Skin of body (tissue), 3 donors: ENCODE measurements at places on chromosomes 5 and 9.

DNA sequence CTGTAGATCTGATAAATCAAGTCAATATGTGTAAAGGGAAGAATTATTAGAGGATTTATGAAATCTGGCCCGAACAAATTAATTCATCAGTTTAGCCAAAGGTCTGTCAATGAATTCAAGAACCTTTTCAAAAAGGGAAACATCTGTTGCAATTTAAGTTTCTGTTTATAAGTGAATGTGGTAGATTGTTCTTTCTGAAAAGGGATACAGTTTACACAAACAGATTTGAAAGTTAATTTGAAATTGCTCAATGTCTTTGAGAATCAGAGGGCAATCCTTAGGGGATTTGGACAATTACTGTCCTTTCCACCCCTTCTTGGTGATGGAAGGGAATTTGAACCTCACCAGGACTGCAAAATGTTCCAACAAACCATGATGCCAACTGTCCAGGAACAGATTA lies 29.7 kb upstream of the ERCC6L2 start:
- DNase-seq, result peak; percentile 33

GRCh38 chr5:15993919-15994318 lies 185.7 kb downstream of the MARCHF11 start:
- no peak for DNase-seq

DNA sequence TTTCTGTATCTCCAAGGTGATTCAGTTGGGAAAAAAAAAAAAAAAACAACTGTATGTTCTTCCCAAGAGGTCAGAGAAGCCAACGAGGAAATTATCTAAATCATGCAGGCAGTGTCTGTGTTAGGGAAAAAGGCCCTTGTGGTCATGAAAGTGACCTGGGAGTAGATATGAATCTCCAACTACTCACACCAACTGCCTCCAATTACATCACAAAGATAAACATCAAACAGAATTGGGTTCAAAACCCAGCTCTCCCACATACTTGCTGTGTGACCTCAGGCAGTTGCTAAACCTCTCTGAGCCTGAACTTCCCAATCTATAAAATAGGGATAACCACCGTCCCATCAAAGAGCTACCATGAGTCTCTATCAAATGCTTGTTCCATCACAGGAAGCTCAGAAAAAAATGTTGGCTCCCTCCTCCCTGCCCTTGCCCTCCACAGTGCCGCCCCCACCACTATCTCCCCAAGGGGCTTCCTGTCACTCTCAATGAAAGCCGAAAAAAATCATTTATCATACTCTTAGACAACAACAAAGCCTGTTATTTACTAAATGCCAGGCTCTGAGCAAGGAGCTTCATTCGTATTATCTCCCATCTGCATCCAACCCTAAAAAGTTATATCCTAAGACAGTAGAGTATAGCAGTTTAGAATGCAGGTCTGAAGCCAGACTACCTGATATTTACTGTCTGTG lies 42.9 kb downstream of the CDK5RAP2 start:
- DNase-seq, result no peak

GRCh38 chr9:16335788-16336580 lies 534.5 kb downstream of the BNC2 start:
- DNase-seq, result no peak

DNA sequence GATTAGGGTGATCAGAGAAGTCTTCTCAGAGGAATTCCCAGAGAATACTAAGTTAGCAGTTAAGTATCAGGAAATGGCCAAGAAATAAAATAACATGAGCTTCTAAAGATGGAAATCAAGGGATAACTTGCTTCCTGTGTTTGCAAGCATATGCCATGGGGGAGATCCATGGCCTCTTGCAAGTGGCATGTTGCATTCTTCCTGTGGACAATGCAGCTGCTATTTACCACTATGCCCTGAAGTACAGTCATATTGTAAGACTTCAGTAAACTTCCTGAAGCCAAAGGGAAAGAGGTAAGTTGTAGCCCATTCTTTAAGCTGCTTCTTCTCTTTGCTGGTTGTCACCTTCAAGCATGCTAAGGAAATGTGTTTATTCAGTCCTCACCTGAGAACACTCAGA lies 154.7 kb upstream of the RUSC2 start:
- DNase-seq, result no peak

DNA sequence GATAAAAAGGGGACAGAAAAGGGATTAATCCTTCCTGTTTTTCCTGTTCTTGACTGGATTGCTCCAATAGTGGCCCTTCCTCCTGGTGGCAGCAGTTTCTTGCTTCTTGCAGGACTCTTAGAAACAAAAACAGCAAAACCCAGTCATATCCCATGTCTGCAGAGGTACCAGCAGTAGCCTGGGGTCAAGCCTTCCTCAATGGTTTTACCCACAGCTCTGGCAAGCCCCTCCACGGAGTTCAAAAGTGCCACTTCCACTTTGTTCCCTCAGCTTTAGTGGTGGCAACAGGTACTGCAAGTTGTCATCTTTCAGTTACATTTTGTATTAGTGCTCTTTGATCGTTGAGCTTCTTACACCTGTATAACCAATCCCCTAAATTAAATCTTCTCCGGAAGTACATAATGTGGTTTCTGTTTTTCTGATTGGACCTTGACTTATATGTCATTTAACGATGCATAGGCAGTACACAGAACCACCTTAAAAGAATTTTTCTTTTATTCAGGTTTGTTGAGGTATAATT lies 8.7 kb upstream of the RANBP6 start:
- DNase-seq, result no peak

DNA sequence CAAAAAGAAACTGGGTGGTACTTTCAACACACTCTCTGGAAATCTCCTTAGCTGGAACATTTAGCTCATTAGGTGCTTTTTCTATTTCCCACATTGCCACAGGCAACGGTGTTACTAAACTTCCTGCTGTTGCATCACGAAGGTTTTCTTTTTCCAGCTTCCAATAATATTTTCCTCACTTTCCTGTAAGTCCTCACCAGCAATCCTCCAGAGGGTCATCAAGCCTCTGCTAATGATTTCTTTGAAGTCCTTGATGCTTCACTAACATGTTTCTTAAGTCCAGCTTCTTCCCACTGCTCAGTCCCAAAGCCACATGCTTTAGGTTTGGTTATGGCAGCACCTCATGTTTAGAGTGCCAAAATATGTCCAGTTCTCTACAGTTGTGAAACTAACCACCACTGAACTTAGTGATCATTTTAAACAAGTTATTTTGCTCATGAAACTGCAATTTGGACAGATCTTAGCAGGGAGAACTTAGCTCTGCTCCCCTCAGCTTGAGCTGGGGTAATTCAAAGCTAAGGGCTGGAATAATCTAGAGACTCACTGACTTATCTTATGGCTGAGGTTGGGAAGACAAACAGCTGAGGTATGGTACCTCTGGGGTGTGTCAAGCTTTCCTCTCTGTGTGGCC lies 39.9 kb upstream of the RETREG1 start:
- no peak for DNase-seq

- peak; percentile 26 for DNase-seq
These were observed 339.2 kb downstream of the PIK3R1 start for GRCh38 chr5:68554571-68555279.

DNA sequence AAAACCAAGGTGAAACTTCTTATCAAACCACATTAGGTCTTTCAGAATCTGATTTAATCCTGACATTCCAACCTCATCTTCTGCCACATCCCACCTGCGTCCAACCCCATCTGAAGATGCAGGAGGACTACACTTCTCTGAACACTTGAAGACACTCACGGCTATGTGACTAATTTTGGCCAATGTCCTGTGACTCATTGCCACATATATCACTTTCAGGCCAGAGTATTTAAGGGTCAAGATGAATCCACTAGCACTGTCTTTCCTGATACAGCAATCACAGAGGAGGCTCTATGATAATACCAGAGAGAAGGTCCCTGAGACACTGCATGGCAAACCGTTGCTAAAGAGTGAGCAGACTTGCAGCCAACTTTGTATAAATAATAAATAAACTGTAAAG lies 323.4 kb downstream of the NR2F1-AS1 start:
- DNase-seq, result no peak

- DNase-seq, result no peak
These were observed 23.0 kb upstream of the NR5A1 start for GRCh38 chr9:124530246-124530645.
